ENCODE measurements at places on chromosomes 2 and 18.

DNA sequence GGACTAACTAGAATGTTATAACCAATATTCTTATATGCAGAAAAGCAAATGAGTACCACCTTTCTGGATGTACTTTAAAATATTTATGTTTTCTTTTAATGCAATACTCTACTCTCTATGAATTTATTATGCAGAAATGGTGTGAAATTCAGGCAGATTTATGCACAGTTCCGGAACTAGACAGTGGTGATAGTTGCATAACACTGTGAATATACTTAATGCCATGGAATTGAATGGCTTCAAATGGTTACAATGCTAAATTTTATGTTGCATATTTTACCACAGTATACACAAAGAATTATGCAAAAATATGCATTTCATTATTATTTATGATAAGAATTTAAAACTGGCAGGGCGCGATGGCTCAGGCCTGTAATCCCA, 287.8 kb upstream of the FN1 start:
- DNase-seq: no peak

DNA sequence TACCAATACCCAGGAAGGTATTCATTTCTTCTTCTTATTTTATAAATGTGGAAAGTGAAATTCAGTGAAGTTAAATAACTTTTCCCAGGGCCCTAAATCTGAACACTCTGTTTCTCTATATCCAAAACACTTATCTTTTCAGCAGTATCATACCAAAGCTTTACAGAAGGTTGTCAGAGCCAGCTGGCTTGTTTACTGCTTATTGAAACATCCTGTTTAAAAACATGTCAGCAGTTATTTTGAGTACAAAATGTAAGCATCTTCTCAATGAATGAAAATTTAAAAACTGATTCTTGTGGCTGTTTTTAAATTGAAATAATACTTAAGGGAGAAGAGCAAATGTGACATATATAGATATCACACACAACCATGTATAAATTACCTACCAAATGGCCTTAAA, 11.3 kb upstream of the CDH19 start:
- DNase-seq: no peak

GRCh38 chr18:24897461-24897860, 437.0 kb downstream of the HRH4 start:
- DNase-seq: no peak

GRCh38 chr2:36172824-36173223, 182.8 kb upstream of the CRIM1 start:
- no peak for DNase-seq

DNA sequence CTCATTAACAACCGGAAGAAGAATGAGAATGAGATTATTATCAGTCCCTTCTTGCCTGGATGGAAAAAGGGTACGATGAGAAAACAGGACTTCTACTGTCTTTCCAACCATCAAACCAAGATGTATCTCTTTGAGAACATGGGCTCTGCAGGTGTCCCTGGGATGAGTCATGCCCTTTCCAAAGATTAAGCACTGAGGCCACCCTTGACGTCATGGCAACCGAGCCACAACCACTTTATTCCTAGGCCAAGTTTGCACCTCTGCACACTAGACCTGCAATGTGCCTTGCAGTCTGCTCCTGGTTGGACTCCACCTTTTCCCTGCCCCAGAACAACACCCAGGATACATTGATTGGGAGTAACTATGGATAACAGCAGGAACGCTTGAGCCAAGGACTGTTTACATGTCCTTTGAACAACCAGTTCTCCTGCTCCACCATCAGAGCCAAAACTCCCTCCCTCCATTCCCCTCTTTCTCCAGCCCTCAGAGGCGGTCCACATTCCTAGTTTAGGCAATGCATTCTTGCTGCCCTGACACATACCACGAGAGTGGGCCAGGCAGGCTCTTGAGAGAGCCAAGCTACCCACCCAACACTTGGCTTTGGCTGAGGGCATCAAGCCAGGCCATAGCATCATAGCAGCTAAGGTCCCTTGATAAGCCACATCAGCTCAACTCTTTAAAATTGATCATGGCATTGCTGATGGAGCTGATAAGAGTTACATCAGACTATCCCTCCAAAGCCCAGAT, 310.7 kb downstream of the TNS1 start:
- no peak for DNase-seq

All from DMS79 (cell line).